Activated CD4-positive, alpha-beta T cell treated with anti-CD3 and anti-CD28 coated beads, Interleukin-2, Interleukin-6, amounts not matched to agents 100 ng/mL and 50 ng/mL, durations not matched to agents 16 hours and 8 hours (primary cell): ENCODE measurements at places on chromosomes 13 and 19.

- DNase-seq = no peak
Measured at GRCh38 chr19:29904017-29904416, 38.0 kb upstream of the URI1 start.

DNA sequence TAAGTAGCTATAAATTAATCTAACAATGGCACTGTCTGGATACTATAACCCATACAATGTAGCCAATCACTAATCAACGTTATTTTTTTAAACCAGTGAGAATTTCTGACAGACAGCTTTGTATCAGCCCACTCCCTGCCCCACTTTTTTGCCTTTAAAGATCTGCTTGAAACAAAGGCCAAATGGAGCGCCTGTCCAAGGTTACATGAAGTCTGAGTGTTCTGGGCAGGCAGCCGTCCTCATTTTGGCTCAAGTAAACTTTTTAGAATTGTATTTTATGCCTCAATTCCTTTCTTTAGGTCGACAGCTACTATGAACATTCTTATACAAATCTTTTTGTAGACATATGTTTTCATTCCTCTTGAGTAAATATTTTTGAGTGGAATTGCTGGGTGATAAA is 6.2 kb downstream of the IFT88 start:
- DNase-seq = no peak

DNA sequence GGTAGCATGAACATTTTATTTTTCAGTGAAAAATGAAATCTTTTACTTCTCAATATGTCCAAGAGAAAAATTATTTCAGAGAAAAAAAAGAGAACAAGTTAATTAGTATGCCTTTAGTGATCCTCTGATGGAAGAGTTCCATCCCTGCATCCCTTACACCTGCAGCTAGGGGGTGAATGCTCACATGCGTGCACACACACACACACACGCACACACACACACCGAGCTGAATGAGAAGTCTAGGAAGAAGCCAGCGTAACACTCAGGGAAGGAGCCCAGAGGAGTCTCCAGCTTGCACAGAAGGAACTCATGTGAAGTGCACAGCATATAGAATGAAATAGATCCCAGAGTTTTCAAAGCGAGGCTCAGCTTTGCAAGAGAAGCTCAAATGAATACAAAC is 510.5 kb downstream of the IRS2 start:
- DNase-seq = no peak

GRCh38 chr13:107865643-107866031 is 349.7 kb downstream of the LIG4 start:
- no peak for DNase-seq

DNA sequence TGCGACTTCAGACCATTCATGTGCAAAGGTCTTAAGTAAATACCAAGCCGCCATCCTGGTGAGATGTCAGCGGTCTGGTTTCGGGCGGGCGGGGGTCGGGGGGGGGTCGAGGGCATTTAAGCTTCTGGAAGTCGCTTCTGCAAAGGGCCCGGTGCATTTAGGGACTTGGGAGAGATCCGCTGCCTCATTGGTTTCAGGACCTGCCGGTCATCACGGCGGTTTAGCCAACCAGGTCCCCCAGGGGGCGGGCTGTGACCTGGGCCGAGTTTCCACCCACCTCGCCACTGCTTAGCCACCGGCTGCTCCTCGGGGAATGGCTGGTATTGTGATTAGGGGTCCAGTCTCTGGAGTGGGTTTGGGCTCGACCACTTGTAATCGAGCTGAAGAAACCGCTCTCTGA is 7.8 kb downstream of the ANKLE1 start:
- peak; percentile 72 for DNase-seq

DNA sequence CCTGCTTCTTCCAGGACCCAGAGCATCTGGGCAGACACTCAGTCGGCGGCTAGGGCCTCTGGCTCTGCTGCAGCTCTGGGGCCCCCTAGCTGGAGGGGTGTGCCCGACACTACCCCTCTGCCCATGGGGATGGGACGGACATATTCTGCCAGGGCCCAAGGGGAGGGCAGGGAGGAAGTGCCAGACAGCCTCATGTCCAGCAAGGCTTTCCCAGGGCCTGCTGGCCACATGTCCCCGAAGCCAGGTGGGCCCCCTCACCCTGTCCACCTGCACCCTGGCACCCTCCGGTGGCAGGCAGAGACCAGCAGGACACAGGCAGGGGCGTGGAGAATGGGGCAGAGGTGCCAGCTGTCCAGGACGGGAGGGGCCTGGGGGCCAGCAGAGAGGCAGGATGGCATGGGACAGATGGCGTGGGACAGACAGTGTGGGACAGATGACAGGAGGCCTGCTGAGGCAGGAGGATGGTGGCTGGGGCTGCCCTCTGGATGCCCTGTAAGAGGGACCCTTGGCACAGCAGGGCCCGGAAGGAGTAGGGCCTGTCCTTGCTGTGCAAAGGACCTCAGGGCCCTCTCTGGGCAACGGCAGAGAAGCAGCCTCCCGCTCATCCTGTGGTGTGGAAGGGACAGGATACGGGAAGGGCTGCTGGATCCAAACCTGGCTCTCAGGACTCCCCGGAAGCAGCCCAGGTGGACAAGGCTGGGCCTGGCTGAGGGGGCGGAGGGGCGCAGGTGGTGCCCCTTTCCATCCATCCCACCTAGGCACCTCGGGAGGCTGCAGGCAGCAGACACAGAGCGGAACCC is 29.1 kb downstream of the CEBPG start:
- DNase-seq = no peak

DNA sequence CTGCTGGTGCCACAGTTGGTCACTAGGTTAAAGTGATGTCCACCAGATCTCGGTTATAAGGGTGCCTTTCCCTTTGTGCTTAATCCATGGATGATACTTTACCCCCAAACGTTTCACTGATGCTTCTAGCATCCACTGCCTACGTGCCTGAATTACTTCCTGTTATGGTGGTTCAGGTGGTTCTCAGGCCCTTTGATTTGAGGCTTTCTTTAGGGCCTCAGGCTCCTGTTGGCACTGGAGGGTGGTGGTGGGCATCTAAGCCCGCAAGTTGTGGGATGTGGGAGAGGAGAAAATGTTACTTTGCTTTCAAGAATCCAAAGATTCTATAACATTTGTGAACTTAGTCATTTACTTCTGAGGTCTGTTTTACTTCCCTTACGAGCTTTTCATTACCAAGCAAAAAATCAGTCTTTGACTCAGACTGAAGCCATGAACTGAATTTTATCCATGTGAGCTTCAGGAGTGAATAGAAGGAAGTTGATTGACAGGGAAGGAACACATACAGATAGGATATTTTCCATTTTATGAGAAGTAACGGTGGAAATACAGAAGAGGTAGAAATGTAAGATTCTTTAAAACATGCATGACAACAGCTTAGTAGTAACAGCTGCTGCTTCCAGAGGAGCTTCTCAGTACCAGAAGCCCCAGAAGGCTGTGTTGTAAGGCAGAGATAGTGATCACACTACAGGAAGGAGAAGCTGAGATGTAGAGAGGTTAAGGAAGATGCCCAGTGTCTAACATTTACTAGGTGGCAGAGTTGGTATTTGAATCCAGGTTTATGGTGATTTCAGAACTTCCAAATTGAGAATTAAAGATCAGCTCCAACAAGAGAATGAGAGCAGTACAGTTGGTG is 65.0 kb downstream of the ARHGEF7 start:
- no peak for DNase-seq

- DNase-seq = no peak
Measured at GRCh38 chr19:55112777-55113569, 4.5 kb downstream of the PPP1R12C start.

- DNase-seq = no peak
Measured at GRCh38 chr13:95474992-95475391, 77.5 kb upstream of the CLDN10 start.

DNA sequence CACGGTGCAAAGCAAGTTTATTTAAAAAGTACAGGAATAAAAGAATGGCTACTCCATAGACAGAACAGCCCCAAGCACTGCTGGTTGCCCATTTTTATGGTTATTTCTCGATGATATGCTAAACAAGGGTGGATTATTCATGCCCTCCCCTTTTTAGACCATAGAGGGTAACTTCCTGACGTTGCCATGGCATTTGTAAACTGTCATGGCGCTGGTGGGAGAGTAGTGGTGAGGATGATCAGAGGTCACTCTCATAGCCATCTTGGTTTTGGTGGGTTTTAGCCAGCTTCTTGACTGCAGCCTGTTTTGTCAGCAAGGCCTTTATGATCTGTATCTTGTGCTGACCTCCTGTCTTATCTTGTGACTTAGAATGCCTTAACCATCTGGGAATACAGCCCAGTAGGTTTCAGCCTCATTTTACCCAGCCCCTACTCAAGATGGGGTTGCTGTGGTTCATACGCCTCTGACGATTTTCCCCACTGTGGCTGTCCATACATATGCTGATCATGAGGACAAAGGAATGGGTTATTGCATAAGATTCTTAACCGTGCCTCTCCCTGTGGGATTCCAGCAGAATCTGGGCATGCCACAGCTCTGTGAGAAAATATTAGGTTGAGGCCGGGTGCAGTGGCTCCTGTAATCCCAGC is 36.9 kb upstream of the ZNF507 start:
- no peak for DNase-seq

GRCh38 chr13:113064534-113065405 is 40.8 kb upstream of the F7 start:
- no peak for DNase-seq

- no peak for DNase-seq
Measured at GRCh38 chr13:50261130-50261901, 246.1 kb downstream of the KCNRG start.

- DNase-seq = peak; percentile 95
Measured at GRCh38 chr19:8005534-8006256, at the start of gene ELAVL1. TSS of gene ELAVL1 (minus strand) at chr19:8005641. CDS start at chr19:7991815, 13,826 bp downstream.

- DNase-seq = no peak
Measured at GRCh38 chr13:51057906-51058305, 53.2 kb downstream of the C13orf42 start.

DNA sequence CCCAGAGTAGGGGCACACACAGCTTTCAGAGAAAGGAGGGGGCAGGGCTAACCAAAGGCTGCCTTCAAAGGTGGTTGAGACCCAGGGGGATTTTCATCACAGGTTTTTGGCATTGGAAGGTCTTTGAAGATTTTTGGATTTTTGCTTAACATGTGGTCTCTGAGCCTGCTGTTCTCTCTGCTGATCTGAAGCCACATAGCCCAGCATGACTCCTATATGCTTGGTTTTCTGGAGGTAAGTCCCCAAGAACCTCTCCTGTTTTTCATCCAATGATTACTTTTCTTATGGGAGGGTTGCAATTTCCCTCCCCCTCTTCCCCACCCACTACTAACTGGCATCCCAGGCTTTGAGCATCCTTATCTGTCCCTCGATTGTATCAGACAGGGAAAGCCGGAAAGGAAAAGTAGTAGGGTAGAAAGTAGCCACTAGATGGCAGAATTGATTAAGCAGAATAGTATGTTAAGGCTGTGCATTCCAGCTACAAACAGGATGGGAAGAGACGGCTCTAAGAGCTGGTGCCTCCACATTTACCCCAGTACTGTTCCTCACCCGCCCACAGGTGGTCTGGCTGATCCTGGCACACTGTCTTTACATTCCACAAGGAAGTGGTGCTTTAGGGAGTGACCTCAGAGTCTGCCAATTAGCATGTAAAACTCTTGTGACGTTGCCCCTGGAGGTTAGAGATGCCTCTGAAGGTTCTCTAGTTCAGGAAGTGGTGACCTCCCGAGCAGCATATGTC is 218.9 kb upstream of the EDNRB start:
- peak; percentile 36 for DNase-seq

GRCh38 chr19:51274049-51274770 is 23.3 kb downstream of the SIGLECL1 start:
- DNase-seq = no peak

- DNase-seq = no peak
Measured at GRCh38 chr13:59754411-59754810, 409.3 kb downstream of the DIAPH3 start.

DNA sequence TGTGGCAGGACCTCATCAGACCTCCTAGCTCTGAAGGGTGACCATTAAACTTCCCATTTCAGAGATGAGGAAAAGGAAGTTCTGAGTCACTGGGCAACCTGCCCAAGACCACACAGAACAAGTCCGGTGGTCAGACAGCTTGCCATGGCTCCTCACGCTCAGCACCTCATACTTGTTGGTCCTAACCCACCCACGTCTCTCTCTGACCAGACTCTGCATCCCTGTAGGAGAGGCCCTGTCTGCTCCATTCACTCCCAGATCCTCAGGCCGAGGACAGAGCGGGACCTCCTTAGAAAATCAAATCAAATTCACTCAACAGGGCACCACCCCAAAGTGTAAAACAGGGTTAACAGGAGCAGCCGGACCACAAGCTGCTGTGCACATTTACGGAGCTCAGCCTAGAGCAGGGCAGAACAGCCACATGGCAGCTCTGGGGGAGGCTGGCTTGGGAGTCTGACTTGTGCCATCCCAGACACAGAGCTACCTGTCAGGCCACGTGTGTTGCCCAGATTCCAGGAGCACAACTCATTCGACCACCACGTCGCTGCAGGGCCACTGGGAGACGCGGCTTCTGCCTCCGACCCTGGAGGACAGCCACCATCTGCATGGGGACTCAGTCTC is 1.7 kb downstream of the MIER2 start:
- no peak for DNase-seq

DNA sequence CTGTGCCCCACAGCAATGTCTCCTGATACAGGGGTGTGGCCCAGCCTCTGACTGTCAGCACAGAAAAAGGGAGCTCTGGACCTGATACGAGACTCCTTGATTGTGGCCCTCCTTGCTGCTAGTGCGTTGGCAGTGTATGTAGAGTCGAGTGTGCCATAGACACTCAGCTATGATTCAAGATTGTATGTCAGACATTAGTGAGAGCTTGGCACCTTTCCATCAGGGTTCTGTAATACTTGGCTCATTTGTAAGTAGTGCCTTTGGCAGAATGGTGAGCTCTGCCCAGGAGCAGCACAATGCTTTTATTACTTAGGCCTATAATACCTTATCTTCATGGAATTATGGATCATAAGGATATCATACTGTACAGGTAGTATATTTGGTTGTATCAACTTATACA is 83.4 kb downstream of the ATP8A2 start:
- no peak for DNase-seq

GRCh38 chr19:15195371-15196334 is 5.1 kb downstream of the NOTCH3 start:
- DNase-seq = no peak

DNA sequence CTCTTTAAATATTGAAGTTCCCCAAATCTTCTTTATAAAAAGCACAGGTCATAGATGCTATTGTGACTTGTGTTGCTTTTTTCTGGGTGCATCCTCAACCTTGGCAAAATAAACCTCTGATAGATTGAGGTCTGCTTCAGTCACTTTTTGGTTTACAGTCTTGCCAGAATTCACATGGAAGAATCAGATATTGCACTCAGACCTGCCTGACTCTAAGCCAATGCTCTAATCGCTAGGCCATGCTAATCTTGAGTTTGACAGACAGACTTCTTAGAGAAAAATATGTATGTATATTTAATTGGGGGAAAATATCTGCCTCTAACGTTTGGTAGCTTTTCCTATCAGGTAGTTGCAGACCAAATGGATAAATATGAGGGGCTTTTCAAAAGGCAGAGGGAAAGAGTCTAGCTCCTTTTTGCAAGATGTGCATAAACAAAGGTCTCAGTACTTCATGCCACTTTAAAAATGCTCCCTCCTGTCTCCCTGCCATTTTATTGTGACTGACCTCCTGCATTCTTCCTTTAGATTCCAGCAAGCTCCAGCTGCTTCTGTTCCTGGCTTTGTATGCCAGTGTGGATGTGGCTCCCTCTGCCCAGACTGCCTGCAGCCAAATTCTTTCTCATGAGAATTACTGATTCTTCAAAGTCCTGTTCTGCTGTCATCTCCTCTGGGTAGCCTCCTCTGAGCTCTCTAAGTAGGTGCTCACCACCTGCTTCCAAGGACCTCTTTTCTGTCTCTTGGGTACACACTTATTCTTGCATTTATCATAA is 42.4 kb upstream of the RFC3 start:
- DNase-seq = no peak

- peak; percentile 98 for DNase-seq
Measured at GRCh38 chr19:32580901-32581704, at the start of gene PDCD5. TSS of gene PDCD5 (plus strand) at chr19:32581190. CDS start at chr19:32581262, 72 bp downstream.

GRCh38 chr19:33902802-33903488 is 106.3 kb downstream of the KCTD15 start:
- no peak for DNase-seq
